Stimulated activated CD8-positive, alpha-beta memory T cell treated with anti-CD3 and anti-CD28 coated beads, Interleukin-12 subunit alpha, Interleukin-12 subunit beta, amount 100 ng/mL, for 1 hour (primary cell): ENCODE measurements at places on chromosomes 1 and 21.

DNA sequence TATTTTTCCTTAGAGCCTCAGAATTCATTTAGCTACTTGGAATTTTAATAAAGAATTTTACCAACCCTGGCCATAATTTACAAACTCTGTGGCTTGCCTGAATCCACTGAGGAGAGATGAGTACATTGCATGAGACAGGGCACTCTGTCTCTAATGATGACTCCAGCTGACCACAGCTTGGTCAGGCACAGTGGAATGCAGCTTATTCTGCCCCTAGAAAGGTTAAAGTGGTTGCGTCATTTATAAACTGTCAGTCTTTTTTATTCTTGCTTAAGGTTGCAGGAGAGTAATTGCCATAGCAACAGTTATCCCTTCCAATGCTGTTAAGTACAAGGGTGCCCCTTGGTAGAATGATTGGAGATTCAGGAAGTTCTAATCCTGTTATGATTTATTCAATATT is 28.3 kb downstream of the PDE4B start:
- DNase-seq, result no peak

GRCh38 chr1:93594603-93594880 is 87.1 kb downstream of the BCAR3 start:
- no peak for DNase-seq

- no peak for DNase-seq
Observed at GRCh38 chr1:228071839-228072657, 10.5 kb upstream of the ARF1 start.

DNA sequence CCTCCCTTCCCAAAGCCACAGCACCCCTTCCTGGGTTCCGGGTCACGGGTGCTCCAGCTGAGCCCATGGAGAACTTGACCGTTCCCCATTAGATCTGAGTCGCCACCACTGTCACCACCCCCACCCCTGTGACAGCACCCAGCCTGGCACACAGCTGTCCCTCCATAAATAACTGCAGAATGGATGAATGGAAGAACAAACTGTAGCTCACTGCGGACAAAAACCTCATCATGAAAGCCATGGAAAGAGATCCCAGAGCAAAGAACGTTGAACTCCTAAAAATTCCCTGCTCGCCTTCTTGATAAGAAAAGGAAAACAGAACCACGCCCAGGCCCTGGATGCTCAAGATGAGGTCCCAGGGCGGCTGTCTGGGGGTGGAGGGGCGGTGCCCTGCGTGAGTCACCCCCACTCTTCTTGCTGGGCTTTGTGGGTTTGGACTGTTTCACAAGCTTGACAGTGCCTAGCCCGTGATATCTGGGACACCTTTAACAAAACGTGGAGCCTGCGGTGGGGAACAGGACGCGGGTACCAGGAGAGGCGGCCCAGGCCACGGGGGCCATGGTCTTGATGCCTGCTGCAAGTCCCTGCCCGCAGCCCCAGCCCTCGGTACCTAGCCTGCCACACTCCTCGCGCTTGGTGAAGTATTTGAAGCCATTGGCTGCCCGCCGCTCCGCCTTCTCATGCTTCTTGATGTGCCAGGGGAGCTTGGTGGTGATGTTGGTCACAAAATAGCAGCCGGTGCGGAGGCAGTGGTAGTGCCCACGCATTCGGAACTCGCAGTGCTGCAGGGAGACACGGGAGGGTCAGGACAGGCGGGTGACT is 151.9 kb downstream of the CASZ1 start:
- DNase-seq, result no peak

DNA sequence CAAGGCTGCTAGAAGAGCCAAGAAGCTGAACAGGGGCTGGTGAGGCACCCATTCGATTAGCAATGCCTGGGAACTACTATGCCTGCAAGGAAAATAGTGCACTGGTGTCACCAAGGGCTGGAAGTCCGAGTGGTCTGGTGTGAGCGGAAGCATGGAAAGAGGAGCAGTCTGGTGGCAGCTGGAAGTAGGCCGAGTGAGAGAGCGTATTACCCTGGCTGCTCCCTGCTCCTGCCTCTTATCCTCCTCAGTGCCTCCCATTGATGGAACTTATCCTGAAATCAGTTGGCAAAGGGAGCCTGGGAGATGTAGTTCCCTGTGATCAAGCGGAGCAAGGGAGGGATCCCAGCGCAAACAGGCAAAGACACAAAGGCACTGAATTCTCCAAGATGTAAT is 9.6 kb downstream of the SMAP2 start:
- no peak for DNase-seq

DNA sequence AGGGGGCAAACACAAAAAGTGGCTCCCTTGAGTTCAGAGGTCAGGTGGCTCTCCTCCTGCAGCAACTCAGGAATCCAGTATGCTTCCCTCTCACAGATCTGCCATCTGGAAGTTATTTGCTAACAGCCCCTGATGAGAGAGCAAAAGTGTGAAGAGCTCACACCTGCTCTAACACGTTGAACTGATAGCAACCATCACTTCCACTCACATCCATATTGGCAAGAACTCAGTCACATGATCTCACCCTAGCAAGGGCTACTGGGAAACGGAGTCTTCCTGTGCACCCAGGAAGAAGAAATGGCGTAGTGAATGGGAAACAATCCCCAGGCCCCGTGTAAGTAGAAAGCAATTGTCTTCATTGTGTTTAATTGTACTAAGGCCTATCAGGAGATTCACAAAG is 20.7 kb upstream of the SLC45A1 start:
- DNase-seq, result no peak

- DNase-seq, result no peak
Observed at GRCh38 chr1:202225131-202225530, 31.5 kb downstream of the LGR6 start.

DNA sequence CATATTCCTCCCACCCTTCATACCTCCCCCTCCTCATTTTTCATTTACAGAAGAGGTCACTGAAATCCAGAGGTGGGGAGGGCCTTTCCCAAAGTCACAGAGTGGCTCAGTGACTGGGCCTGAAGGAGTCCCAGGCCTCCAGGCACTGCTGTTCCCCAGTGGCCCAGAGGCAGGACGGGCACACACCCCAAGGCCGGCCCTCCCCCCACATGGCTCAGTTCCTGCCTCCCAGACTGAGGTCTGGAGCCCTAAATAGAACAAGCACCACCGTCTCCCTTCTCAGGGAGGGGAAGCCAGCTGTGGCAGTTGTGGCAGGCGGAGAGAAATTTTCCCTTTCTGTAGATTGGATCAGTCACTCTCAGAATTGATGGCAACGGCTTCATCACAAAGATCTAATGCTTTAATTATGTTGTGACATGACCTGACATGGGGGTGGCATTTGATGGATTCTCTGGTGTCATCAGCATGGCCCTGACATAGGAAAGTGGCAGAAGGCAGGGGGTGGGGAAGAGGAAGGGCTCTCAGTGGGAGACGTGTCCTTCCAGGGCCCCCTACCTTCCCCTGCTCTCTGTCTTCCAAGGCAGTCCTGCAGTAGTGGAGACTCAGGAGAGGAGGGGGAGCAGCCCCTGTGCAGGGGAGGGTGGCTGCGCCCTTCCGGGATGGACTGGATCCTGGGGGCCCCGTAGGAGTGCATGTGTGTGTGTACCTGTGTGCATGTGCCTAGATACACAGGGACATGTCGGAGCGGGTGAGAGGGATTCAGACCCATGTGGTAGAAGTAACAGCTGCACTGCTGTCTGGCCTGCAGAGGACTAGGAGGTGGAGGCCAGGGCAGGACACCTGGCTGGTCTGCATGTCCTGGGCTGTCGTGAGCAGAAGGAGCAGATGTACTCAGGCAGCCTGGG is 41.2 kb upstream of the FOXO6 start:
- DNase-seq, result no peak

DNA sequence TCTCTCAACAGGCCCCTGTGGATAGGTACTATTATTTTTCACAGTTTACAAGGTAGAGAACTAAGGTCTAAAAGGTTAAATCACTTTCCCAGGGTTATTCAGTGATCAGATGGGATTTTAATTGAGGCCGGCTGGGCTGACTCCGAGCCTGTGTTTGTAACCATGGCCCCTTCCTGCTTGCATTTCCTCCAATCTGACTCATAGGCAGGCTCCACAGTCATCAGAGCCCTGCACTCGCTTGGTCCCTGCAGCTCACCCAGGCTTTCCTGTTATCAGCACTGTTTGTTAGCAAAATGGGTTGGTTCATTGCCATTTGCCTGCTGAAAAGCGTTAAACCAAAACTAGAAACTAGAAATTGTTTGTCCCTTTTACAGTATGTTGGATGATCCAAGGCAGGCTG is 41.4 kb upstream of the LMX1A start:
- no peak for DNase-seq

DNA sequence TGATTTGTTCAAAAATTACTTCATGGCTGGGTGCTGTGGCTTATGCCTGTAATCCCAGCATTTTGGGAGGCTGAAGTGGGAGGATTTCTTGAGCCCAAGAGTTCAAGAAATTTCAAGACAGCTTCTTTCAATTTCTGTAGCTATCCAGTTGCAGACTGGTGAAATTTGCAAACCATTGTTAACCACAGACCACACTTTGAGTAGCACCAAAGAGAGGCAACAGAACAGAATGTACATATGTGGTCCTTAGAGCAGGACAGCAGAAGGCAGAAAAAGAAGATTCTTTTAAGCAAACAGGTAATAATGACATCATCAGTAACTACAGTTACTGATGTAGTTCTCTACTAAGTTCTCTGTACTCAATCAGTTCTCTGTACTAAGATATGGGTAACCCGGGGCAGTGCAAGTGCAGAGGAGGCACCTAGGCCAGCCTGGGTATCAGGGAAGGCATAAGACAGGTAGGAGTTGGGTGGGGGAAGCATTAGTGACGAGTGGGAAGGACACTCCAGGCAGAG is 5.5 kb upstream of the KLF17 start:
- DNase-seq, result no peak

DNA sequence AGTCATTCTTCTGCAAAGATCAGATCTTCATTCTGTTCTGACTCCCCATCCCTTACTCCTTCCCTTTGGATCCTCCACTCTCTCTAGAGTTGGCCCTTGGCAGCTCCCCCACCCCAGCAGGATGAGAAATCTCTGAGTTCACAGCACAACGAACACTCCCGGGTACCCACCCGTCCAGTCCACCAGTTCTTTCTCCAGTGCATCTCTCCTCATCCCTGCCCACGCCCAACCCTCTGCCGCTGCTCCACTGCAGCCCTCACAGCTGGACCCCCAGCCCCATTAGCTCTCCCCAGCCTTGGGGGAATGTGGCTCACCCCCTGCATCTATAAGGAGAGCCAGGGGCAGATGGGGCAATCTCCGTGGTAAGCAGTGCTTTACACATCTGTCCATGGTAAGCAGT is 125.7 kb downstream of the MATN1 start:
- no peak for DNase-seq

- DNase-seq, result no peak
Observed at GRCh38 chr1:225840223-225840610, 30.3 kb downstream of the EPHX1 start.

DNA sequence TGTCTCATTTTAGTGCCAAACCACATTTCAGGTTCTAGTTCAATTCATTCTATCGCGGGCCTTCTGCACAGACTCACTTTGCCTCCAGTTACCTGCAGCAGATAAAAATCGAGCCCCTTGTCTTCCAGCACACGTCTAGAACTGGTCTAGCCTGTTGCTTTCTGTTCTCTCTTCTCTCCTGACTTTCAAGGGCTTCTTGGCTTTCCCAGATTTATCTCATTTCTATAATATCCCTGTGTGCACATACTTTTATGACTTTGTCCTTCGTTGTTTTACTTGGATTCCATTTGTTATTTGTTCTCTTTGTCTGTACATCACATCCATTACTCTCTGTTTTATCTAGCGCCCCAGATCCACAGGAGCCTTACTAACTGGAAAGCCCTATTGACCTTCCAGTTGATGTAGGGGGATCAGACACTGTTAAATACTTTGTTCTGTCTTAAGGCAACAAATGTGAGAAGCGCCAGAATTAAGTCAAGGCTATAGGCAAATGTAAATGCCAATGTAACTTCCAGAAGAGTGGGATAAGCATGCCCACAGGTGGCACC is 284.5 kb upstream of the ADGRL4 start:
- no peak for DNase-seq

- DNase-seq, result no peak
Observed at GRCh38 chr1:197424380-197424779, 156.3 kb downstream of the CRB1 start.

DNA sequence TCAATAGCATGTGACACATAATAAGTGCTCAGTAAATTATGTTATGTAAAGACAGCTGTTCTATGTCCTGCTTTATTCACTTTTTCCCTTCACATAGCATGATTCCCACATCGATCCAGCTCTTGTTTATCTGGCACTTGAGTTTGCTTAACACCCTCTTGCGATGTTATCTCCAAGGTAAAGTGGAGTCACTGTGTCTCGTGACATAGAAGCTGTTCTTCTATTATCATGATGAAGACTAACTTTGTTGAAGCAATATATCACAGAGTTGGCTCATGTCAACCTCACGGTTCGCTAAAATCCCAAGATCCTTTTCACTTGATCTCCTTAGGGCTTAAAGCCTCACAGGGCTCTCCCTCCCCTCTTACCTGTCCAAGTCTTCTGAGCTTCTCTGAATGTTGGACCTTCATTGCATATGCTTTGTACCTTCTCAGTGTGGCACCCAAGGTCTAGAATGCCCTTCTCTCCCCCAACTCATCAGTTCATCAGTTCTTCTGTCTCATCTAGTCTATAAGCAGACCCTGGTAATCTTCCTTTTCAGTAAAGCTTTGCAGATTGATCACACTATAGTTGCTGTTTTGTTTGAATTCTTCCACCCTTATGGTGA is 38.0 kb downstream of the PLXNA2 start:
- no peak for DNase-seq

DNA sequence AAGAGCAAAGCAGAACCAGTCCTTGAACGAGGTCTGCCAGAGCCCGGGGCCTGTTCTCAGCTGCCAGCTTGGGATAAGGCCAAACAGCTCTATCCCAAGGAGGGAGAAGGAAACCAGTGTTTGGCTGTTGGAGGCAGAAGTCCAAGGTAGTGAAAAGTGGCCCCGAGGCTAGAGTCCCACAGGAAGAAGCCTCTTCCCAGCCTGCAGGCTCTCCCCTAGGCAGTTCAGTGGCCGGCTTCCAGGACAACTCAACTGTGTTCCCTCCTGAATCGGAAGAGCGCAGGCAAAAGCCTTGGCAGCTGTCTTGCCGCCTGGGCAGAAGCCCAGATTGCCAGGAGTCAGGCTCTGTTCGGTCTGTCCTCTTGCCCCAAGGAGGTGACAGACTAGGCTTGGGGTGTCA is 19.3 kb downstream of the QSOX1 start:
- no peak for DNase-seq
